ENCODE measurements at places on chromosomes 7 and 10.

DNA sequence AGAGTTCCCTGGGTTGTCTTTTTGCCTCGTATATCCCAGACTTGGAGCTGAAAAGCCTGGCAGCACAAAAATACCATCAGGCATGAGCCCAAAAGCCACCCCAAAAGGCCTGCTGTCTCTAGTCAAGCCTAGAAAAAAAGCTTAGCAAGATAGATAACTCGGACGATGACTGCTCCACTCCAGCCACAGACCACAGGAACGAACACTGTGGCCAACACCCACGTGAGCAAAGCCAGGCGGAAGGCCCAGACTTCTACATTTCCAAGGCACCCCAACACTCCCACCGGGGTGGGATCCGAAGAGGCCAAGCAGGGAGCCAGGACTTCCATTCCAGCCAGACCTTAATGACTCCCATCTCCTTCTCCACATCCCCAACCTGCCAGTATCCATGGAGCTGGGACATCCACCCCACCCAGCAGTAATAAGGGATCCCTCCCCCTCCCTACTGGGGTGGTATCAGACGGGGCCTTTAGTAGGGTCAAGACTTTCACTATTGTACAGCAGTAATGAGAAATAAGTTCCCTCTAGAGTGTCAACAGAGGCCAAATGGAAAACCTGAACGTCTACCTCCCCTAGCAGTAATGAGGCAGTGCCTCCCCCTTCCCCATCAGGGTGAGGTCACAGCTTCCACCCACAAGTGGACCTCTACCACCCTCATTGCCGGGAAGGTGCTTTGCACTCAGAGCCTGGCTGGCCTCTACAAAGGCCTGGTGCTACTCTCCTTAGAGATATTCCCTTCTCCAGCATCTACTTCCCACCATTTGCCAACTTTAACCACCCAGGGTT lies 23.0 kb downstream of the PRLHR start:
- no peak for DNase-seq

- DNase-seq: no peak
Measured at GRCh38 chr7:48575516-48575915, 348.8 kb upstream of the CDC14C start.

- no peak for DNase-seq
Measured at GRCh38 chr10:132407846-132408278, 10.9 kb downstream of the PWWP2B start.

- no peak for DNase-seq
Measured at GRCh38 chr10:72267819-72268399, 5.8 kb upstream of the DDIT4 start.

DNA sequence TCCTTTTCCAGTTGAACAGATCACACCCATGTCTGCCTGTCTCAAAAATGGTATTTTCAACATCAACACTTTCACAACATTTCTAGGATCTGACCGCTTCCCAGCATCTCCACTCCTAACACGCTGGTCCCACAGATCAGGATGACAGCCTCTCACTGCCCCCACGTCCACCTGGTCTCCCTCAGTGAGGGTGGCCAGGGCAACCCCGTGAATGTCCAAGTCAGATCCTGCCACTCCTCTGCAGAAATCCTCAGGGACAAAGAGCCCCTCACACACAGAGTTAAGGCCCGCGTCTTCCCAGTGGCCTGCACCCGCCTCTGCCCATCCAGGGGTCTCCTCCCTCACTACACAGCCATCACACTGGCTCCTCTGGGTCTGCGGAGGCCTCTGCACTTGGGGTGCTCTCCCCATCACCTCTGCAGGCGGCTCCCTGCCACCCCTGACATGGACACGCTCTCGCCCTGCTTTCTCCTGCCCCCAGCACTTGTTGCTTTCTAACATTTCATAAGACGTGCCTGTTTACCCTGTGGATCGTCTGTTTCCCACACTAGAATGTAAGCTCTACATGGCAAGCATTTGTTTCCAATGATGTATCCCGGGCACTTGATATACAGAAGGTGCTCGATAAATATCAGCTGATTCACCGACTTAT lies 20.0 kb downstream of the GNA12 start:
- no peak for DNase-seq

GRCh38 chr7:22316914-22317313 lies 40.0 kb downstream of the RAPGEF5 start:
- DNase-seq: no peak

DNA sequence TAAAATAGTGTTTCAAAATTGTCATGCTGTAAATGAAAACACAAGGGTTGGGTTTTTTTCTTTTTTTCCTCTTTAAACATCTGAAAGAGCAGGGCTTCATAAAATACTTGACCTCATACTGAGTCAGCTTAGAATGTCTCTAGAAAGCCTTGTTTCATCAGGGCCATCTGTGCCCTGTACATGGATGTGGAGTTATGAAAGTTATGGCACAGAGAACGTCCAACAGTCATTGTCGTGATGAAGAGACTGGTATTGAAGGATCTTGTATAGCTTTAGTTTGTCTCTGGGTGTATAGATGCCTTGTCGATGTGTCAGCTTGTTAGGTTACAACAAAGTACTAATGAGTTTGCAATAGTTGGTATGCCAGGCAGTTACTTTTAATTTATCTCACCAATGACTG lies 127.3 kb downstream of the FAM204A start:
- no peak for DNase-seq

DNA sequence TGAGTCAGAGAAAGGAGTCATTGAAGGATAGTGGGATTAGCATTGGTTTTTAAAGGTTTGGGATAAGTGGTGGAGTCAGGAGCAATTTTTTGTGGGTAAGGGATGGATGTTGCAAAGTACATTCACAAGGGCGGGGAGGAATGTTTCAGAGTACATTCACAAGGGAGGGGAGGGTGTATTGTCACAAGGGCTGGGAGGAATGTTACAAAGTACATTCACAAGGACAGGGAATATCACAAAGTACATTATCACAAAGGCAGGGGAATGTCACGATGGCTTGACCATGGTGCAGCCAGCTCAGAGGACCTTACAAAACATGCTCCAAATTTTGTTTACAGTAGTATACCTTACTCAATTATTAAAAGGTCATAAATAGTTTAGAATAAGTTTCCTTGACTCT lies 30.3 kb downstream of the C1GALT1 start:
- DNase-seq: no peak

GRCh38 chr7:103150192-103150591 lies 1.3 kb upstream of the NAPEPLD start:
- no peak for DNase-seq

GRCh38 chr10:52740913-52741675 lies 31.5 kb downstream of the MBL2 start:
- DNase-seq: no peak

- no peak for DNase-seq
Measured at GRCh38 chr7:18414885-18415284, 80.7 kb upstream of the HDAC9 start.

Measured in T-helper 22 cell (primary cell).